ENCODE measurements at places on chromosomes 4 and X.

- DNase-seq = no peak
Measured at GRCh38 chrX:129688097-129688496, 33.3 kb upstream of the APLN start.

GRCh38 chrX:53347948-53348347, 66.6 kb upstream of the IQSEC2 start:
- no peak for DNase-seq

- DNase-seq = no peak
Measured at GRCh38 chr4:53378171-53378482, 686 bp downstream of the FIP1L1 start.

- no peak for DNase-seq
Measured at GRCh38 chr4:56575820-56576429, 70.3 kb downstream of the ARL9 start.

GRCh38 chr4:65249111-65249510, 421.2 kb downstream of the EPHA5 start:
- no peak for DNase-seq

DNA sequence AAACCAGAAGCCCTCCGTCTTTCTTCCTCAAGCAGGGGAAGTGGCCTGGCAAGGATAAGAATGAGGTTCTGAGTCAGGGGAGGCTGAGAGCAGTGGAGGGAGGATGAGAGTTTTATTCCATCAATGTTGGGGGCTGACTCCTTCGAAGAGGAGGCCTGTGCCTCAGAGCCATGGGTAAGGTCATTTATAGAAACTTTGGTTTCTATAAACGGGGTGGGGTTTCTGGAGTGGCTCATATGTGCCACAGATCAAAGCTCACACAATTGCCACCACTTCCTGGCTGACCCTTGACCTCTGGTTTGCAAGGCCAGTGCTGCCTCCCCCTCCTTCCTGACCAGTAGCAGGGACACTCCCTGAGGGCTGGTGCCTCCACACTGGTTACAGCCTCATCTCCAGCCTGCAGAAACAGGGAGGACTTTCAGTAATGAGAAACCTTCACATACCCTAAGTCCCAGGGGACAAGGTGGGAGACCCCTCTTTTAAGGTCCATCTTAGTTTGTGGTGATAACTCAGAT, 166.0 kb downstream of the PDGFRA start:
- no peak for DNase-seq

Data from stimulated activated CD8-positive, alpha-beta memory T cell treated with anti-CD3 and anti-CD28 coated beads, Interleukin-4, amount 100 ng/mL, for 4 hours (primary cell).